Cerebellar nuclear complex (tissue), 1 donor: ENCODE measurements at places on chromosomes 7 and 10.

DNA sequence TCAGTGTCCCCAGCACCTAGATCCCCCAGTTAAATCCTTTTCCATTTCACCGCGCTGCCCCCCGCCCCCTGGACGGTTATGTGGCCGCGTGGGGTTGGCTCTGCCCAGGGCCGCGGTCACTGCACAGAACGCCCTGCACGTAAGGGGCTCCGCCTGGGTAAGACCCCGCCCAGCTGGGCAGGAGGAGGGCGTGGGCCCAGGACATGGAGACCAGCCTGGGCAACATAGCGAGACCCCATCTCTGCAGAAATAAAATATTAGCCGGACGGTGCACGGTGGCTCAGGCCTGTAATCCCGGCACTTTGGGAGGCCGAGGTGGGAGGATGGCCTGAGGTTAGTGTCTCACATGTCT lies 650 bp upstream of the ZFAND2A start:
- no peak for DNase-seq

DNA sequence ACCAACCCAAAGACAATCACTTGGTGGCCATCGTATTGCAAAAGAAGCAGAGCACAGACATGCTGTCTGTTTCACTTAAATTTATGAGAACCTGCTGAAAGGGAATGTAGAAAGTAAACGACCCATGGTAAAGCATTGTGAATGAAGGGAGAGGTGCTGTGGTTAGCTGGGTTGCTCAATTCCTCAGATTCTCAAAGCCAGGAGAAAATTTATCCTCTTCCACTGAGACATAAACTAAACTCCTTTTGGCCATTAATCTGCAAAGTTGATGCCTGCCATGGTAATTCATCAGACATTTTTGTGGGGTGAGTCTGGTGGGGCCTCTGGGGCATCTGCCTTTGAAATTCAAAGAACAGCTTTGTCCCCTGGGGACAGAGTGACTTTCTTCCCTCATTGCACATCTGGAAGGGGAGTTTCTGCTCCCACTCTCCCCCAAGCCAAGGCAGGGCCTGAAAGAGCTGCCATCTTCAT lies 951.0 kb downstream of the LRMDA start:
- DNase-seq = no peak

- no peak for DNase-seq
These were observed 790.7 kb downstream of the TNS3 start for GRCh38 chr7:46791188-46791587.

GRCh38 chr7:91912494-91912893 lies 28.2 kb upstream of the AKAP9 start:
- DNase-seq = no peak

GRCh38 chr10:88983206-88983605 lies 7.4 kb upstream of the FAS start:
- no peak for DNase-seq

DNA sequence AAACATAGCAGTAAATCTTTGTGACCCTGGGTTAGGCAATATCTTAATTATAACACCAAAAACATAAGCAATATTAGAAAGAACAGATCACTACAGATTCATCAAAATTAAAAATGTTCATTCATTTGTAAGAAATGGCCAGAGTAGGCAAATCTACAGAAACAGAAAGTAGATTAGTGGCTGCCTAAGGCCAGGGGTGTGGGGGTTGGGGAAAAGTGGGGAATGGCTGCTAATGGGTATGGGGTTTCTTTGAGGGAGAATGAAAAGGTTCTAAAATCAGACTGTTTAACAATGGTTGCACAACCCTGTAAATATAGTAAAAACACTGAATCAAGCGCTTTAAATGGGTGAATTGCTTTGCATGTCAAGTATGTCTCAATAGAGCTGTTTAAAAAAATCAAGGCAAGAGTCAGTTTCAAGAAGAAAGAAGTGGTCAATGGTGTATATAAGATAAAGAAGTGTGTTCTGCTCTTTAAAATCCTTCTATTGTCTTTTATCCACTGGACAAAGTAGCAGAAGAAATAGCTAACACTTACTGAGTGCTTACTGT lies 42.6 kb downstream of the CDK6 start:
- no peak for DNase-seq

- DNase-seq = no peak
These were observed 430.5 kb downstream of the MDFIC start for GRCh38 chr7:115352375-115352774.

DNA sequence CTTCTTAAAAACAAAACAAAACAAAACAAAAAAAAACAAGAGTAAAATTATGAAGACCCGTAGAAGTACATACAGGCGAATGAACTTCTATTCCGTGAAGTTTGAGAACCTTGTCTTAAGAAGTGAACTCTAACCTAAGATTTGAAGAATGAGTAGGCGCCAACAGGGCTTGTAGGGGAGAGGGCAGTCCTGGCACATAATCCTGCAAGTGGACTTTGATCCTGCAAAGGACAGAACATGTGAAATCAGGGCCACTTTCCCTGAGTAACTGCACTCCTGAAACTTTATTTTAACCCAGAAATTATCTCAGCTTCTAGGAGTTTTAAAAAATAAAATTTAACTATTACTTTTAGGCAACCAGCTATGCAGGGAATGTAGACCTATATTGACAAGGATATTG lies 62.0 kb downstream of the GNAT3 start:
- DNase-seq = no peak

DNA sequence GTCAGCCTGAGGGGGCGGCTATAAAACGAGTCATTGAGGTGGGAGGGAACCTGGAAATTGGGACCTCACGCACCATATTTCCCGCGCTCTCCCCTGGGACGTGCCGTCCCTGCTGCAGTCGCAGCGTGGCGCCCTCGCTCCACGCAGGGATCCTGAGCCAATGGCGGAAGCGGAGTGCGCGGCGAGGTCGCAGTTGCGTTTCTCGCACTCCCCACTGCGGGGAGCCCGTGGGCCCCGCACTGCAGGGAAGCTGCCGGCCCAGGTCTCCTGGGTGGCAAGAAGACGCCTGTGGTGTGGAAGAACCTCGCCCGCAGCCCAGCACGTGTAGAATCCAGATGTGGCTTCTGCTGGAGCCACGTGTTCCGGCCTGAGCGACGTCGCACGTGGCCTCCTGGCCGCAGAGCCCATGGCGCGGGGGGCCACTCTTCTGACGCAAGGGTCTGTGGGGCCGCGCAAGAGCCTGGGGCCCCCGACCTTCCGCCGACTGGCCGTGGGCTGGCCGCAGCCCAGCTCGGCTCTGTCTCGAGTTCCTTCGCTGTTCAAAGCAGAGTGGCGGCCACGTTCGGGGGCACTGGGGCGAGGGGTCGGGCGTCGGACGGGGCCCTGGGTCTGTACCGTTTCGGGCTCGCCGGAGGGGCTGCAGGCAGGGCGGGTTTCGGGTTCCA lies 26.4 kb downstream of the HIF1AN start:
- no peak for DNase-seq

DNA sequence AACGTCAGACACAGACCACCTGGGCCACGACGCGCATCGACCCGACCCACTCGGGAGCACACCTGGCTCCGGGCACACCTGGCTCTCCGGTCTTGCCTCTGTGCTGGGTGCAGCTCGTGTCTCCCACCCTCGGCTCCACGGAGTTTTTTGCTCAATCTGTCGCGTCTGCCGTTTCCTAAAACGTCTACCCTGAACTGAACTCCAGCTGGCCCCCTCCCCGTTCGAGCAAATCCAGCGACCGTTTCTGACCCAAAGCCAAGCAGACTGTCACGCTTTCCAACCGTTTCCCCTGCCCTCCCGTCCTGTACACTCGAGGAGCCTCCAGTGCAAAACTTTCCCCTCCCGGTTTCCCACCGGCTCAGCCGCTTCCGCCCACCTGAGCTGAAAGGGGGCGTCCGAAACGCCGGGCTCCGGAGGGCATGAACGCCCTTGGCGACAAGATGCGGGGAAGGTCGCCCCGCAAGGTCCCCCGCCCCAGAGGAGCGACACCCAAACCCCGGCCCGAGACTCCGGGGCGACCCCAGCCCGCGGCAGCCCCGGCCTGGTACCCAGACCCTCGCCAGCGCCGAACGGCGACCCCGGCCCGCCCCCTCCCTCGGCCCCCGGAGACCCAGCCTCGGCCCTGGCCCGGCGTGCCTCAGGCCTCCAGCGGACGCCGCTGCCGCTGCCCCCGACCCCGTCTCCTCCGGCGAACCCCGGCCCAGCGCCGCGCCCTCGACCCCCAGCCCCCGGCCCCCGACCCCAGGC lies 557 bp downstream of the CYTH3 start:
- DNase-seq = no peak

DNA sequence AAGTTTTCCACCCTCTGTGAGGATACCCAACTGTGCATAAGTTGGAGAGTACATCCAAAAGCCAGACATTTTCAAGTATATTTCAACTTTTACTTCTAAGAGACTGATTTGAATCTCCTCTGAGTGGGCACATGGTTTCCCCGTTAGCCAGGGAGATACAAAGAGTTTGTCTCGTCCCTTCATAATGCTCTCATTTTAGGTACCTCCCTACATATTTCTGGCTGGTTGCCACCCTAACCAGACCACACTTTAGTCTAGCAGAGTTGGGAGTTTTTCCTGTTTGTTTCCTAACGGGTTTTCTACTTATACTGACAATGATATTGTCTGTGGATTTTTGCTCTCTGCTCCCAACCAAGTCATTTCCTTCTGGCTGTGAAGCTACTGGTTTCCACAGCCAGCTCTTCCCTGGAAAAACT lies 180.3 kb downstream of the CCDC71L start:
- DNase-seq = no peak

GRCh38 chr7:830069-830468 lies 2.2 kb upstream of the SUN1 start:
- no peak for DNase-seq

GRCh38 chr7:1026721-1027161 lies 17.6 kb upstream of the GPR146 start:
- DNase-seq = no peak

DNA sequence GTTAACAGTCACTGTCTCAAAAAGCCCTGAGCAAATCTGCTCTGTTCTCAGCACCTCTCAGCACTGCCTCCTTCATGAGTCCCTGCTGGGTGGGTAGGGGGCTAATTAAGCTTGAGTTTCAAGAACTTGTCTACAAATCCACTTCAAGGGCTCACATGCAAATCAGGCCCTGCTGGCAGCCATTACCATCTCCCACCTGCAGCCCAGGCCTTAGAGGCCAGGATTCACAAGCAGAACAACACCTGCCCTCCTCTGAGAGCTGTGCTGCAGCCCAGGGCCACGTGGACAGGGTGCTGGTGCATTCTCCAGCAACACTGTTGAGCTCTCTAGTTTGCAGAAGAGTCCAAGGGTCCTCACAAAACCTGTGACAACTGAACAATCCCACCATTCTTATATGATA lies 119.2 kb downstream of the DPP6 start:
- no peak for DNase-seq

GRCh38 chr7:50415844-50416364 lies 34.2 kb downstream of the FIGNL1 start:
- DNase-seq = no peak

DNA sequence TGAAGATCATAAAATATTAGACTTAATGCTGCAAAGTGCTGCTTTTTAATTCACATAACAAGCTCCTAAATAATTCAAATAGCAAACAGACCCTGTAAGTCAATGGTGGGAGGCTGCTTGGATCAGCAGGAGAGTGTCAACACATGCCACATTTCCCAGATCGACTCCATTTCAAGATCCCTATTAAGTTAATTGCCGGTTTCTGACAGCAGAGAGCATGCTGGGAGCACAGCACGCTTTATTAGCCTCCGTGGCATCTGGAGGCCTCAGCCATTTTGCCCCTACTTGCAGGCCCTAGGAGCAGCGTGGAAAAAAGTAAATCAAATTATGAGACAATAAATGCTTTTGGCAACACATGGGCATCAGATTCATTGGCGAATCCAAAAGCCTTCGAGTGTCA lies 201.0 kb downstream of the EMX2 start:
- no peak for DNase-seq

DNA sequence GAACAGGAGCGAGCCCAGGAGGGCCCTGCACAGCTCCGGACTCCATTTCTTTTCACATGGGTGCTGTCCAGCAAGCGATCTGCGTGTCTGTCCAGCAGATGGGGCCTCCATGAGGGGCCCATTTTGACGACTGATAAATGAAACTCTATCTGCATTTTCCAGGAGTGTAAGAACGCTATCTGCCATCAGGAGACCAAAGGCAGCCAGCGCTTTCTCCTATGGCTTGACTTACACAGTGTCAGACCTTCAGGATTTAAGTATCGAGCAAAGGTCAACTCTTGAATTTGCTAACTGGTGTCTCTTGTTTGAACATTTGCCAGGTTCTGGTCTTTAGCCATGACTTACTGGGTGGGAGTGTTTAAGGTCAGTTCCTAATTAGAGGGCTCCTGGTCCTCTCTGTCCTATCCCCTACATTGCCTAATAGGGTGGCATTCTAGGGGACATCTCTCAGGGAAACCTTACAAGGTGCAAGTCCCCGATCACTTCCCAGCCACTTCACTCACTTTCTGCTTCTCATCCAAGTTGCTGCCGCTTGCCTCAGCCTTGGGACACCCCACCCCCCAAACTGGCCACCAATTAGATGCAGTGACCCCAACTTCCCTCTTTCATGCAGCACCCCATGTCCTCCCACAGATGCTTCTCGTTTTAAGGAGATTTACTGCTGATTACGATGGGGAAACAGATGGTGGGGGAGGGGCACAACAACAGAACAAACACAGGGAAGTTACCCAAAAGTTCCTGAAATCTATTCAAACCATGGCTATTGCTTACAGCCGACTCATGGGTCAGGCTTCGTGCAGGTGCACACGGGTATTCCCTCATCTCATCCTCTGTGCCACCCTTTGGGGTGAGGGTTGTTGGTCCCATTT lies 20.0 kb downstream of the VSIR start:
- no peak for DNase-seq

- no peak for DNase-seq
These were observed 67.5 kb downstream of the ATXN7L1 start for GRCh38 chr7:105808703-105809590.

DNA sequence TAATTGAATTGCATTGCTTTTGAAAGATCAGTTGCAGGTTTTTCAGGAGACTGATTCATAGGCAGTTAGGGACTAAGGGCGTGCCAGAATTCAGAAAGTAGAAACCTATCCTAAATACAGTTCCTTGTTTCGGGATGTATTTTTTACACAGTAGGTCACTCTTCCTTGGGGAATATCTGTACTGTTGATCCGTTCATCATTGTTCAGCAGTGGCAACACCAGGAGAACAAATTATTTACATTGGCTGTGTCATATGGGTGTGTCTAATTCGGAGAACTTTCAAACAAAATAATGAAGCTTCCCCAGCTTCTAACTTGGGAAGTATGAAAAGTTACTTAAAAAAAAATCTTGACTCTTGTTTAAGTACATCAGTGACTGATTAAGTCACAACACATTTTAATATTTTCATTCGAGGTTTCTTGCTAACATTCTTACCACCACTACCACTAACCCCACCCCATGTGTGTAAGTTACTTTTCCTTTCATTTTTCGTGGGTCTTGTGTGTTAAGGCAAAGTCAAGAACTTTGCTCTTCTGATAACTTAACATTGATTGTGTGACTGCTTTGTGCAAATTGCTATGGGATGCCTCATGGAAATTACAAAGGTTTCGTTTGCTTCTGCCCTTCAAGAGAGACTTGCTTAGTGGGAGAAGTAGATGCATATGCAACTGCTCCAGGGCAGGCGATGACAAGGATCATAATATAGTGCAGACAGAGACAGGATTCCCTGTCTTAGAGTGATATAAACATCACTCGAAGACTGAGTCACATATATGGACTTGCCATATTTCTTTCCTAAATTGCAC lies 43.8 kb upstream of the RPA3 start:
- no peak for DNase-seq

GRCh38 chr7:41481353-41481752 lies 221.5 kb downstream of the INHBA start:
- no peak for DNase-seq

GRCh38 chr10:17802976-17803375 lies 6.2 kb upstream of the MRC1 start:
- no peak for DNase-seq
